Left cardiac atrium (tissue), 4 donors: ENCODE measurements at places on chromosomes 5 and 9.

DNA sequence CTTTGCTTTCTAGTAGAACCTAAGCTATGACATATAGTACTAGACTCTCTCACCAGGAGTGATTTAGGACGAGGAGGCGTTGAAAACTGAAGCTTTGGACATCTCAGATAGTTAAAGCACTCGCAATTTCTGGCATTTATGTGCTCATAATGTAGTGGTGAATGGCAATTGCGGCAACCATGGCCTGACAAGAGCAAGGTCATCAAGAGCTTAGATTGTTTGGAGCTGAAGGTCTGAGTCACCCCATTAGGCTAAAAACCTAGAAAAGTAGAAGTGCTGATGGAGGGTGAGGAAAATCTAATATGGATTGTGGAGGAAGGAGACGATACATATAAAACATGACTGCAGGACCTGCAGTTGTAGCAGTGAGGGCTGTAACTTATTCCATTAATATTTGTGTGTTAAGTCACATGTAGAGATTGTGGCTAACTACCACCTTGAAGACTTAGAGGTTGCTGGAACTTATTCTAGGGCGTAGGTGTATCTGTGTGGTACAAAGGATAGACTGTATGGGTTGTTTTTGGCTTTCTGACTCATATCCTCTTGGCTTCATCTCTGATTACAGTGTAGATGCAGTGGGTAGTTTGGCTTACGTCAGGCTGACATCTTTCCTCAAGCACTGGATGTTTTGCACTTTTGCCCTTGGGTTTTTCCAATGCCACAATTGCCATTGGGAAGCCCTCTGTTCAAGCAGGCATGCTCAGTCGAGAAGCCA, 138.9 kb upstream of the CDKN2B start:
- DNase-seq, result no peak

DNA sequence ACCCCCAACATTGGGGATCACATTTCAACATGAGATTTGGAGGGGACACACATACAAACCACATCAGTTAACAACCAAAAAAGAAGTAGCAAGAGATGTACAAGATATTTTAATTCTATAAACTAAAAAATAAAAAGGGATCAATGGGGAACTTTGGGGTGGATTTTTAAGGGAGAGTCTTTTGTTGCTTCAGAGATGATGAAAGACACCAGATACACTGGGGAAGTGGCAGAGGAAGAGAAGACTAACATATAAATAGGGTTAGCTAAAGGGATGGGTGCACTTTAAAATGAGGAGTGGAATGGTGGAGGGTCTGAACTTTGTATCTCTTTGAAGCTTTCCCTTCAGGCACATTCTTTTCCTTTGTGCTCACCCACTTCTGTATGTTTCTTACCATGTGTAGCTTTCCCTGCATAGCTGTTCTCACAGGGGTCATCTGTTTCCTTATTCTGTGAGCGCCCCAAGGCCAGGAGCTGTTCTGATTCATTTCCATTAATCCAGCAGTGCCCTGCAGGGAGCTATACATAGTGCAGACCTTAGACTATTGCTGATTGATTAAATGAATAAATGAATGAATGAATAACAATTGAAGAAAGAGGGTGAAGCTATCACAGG, 531.6 kb upstream of the KLF4 start:
- no peak for DNase-seq

DNA sequence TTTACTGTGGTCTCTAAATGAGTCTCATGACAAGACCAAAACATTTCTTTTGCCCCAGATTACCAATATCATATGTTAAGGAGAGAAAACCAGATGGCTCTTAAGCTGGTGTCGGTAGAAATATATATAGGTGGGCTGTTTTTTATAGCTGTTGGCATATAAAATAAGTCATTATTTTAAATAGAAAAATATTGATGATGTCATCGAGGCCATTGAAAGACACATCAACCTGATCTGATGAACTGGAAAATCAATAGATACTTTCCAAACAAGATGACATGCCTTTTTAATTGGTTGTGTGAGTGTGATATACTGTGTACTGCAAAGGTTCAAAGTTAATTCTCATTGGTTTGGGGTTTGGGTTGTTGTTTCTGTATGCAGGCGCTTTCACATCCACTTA, 617.3 kb downstream of the CCDC171 start:
- no peak for DNase-seq

- DNase-seq, result no peak
Measured at GRCh38 chr5:109849478-109850088, 159.9 kb downstream of the MAN2A1 start.

DNA sequence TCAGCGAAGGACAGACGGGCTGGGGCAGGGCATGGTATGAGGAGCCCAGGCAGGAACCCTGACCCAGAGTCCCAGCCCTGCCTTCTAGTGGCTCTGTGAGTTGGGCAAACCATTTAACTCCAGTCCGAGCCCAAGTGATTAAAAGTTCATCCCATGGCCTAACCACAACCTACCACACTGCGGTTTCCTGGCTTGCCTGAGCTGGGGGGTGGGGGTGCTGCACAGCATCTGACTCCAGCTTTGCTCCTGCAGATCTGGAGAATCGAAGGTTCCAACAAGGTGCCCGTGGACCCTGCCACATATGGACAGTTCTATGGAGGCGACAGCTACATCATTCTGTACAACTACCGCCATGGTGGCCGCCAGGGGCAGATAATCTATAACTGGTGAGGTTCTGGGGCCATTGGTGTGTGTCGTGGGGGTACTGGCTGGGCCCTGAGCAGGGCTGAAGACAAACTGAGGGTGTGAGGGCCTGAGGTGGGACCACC, 49.0 kb downstream of the STOM start:
- no peak for DNase-seq

- no peak for DNase-seq
Measured at GRCh38 chr5:122924203-122924602, 78.8 kb downstream of the SNX24 start.

DNA sequence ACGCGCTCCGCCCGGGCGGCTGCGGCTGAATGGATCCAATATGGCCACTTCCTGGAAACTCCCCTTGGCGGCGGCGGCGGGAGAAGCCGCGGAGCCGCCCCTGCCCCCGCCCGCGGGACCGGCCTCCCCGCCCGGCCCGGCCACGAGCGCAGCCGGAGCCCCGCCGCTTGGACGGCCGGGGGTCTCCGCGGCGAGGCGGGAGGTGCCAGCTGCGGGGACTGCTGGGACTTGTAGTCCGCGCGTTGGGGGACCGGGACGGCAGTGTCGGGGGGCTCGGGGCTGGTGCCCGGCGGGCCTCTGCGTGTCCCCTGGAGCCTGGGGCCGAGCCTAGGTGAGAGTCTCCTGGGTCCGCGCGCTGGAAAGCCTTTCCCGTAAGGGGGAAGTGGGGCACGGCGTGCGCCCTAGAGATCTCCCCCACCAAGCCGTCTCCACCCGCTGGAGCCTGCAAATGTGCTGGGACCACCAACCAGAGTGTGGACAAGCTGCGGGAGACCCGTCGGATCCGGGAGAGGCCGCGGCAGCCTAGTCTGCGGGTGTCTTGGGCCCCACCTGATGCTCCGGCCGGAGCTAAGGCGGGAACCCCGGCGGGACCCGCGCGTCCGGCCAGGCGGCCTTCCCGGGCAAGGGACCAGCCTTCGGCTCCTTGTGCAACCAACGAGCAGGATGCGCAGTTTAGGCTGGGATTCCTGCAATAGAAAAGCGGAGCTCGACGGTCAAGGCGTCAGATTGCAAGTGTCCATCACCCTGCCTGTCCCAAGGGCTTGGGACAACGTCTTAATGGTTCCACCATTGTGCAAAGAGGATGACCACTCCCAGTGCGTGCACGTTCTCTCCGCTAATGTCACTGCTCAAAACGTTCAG, at the start of gene SEPTIN8:
Gene SEPTIN8, minus strand, starts transcription at position 31 of the 861 bp plus-strand sequence. CDS start 102 bp downstream, outside the sequence.
- peak; percentile 70 for DNase-seq

DNA sequence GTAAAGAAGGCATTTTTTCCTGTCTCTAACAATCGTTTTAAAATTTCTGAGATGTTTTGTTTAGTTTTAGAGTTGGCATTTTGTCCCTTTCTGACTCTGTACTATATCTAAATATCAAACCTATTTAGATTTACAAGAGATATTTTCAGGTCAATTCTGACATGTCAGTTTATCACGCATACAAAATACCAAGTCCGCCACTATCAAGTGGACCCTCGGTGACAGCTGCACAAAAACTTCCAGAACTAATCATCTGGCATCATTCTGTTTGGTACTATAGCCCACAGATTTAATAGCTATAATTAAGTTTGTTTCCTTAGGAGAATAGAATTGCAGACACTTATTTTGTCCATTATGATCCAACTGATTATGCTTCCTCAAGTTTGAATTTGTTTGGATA, 1278.2 kb downstream of the CDH12 start:
- no peak for DNase-seq

DNA sequence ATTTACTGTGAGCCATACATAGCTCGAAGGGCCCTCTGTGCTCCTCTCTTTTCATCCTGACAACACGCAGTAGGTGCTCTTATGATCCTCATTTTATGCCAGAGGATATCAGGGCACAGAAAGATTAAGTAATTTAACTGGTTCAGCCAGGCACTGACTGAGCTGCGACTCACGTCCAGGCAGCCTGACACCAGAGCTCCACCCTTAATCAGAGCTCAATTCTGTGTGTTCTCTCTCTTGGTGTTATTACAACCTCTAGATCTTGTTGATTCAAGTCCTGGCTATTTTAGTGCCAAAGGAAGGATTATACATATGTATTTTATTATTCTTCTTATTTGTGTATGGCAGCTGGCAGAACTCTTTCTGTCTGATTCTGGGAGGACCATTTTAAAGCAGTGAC, 59.7 kb downstream of the OSMR start:
- DNase-seq, result no peak

DNA sequence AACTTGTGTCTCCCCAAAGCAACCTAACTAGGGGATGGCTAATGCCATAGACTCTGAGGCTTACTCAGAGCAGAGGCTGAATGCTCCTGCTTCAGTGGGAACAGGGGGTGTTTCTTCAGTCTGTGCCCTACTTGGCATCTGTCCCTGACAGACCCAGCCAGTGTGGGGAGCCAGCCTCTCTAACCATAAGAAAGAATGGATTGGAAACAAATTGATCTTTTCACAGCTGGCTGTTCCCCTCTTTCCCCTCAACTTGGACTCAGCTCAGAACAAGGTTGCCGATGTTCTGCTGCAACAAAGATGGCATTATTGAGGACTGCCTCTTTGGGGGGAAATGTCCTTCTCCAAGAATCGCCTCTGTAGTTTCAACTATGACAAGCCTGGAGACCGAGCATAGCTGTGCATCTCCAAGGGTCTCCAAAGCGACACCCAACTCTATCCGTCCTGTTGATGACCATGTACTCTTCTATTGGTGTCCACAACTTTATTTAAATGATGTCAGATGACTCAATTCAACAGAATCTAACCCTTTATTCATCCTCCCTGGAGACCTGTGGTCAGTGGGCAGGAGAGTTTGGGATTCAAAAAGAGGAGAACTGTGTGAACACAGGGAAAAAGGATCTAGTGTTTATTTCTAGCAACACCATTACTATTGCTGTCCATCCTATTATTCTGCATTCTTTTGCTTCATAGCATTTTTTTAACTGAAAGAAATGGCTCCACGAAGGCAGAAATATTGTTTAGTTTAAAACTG, 24.7 kb upstream of the TNC start:
- DNase-seq, result no peak

- no peak for DNase-seq
Measured at GRCh38 chr9:127558581-127559246, 53.4 kb upstream of the STXBP1 start.
